ENCODE measurements at places on chromosomes 2 and 18.

DNA sequence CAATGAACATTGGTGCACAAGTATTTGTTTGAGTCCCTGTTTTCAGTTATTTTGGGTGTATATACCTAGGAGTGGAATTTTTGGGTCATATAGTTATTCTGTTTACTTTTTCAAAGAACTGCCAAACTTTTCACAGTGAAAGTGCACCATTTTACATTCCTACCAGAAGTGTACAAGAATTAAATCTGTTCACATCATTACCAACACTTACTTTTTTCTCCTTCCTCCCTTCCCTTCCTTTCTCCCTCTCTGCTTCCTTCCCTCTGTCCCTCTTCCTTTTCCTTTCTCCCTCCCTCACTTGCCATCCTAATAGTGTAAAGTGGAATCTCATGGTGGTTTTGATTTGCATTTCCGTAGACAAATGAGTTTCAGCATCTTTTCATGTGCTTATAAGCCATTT lies 11.9 kb downstream of the ADNP2 start:
- DNase-seq, result no peak

- DNase-seq, result peak; percentile 64
Measured at GRCh38 chr2:100011272-100011731, 131.1 kb downstream of the AFF3 start.

- DNase-seq, result no peak
Measured at GRCh38 chr2:240564561-240565332, 3.5 kb upstream of the RNPEPL1 start.

GRCh38 chr18:37332219-37332618 lies 233.4 kb downstream of the CELF4 start:
- no peak for DNase-seq

DNA sequence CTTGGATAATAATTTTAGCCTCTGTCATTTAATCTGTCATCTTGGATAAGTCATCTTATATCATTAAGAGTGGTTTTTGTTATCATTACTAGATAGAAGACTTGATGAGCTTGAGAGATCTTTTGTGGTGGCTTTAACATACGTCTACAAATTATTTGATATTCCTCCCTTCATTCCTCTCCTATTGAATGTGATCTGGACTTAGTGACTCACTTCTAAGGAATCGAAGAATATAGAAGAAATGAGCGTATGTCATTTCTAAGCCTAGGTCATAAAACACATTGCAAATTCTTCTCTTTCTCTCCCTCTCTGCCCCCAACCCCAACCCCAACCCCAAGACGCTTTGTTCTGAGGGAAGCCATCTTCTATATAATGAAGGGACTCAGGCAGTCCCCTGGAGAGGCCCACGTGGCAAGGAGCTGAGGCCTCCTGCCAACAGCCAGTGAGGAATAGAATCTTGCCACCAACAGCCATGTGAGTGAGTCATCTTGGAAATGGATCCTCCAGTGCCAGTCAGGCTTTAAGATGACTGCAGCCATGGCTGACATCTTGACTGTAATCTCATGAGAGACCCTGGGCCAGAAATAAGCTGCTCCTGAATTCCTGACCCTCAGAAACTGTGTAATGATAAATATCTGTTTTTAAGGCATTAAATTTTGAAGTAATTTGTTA lies 221.6 kb upstream of the SP5 start:
- DNase-seq, result peak; percentile 32

DNA sequence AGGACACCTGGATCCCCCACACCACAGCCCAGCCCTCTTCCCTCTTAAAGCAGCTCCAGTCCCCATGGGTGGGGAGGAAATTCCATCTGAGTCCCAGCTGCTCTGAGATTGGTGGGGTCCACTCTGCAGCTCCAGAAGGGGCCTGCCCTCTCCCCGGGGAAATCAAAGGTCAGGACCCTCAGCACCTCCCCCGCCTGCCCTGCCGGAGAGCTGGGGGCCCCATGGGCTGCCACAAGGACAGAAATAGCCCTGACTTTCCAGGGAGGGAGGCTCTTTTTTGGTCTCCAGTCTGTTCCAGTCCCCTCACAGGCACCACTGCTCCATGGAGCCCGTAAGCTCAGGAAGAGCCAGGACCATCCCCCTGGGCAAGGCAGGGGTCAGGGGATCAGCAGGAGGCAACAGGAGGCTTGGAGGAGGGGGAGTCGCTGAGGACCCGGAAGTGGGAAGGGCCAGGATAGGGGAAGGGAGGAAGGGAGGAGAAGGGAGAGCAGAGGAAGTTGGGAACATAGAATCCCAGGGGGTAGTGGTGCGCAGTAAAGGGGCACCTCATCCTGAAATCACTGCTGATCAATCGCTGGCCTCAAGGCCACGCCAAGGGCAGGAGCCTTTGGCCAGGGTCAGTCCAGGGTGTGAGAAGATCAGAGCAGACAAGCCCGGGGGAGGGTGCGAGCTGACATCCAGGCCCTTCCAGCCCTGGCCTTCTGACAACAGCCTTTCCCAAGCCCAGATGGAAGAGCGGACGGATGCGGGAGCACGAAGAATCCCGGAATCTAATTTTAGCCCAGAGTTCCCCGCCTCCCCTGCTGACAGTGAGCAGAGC lies 7.6 kb downstream of the ADRA2B start:
- no peak for DNase-seq

DNA sequence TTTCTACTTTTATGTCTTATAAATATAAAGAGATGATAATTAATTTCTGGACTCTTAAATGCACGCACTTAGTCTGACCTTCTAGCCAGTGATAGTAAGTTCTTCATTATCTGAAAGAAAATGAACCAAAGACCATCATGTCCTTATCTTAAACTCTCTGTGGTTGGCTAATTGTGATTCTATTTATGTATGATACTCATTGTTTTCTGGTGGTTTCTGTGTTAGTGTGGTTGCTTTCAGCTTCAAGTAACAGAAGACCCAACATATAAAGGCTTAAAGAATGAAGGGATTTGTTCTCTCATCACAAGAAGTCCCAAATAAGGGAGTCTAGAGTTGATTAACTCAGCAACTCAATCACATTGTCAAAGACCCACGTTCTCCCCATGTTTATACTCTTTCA lies 225.2 kb upstream of the TANK start:
- no peak for DNase-seq

DNA sequence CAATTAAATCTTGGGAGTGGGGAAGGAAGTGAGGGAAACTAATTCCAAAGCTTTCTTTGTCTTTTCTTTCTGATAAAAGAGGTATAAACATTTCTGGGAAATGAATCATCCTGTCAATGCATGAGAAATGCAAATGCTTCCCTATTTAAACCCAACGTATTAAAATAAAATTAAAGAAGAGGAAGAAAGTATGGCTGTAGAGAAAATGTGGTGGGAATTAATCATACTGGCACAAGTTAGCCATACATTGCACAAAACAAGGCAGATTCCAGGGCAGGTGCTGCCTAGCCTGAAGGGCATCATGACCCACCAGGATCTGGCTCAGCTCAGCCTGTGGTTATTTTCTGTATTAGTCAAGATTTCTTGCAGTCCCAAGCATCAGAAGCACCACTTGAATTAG lies 338.0 kb downstream of the NYAP2 start:
- DNase-seq, result peak; percentile 10

DNA sequence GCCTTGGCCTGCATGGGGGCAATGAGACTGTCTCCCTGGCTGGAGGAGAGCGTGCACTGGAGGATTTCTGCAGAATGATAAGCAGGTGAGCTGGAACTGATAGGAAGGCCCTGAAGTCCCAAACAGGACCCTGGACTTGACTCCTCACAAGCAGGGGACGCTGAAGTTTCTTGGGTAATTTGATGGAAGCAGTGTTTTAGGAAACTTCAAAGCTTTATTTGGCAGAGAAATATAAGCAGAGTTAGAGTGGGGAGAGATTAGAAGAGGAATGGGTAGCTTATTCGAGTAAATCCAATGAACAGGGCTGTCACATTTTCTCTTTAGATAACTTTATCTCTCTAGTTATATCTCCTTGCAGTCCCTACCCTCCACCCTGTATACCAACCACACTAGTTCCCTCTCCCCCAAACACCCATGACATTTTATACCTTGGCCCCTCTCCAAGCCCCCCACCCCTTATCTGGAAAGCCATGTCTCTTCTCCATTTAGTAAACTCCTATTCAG lies 73.6 kb upstream of the IGFBP5 start:
- DNase-seq, result no peak
